Pancreas (tissue), 10 donors: ENCODE measurements at places on chromosomes 13 and 19. TPM values are rescaled to one million over a fixed set of nuclear protein-coding genes. Genes with fewer than 3 reads are reported as not detected.

The RHPN2 gene
- total RNA-seq, result 7.6 TPM

DNA sequence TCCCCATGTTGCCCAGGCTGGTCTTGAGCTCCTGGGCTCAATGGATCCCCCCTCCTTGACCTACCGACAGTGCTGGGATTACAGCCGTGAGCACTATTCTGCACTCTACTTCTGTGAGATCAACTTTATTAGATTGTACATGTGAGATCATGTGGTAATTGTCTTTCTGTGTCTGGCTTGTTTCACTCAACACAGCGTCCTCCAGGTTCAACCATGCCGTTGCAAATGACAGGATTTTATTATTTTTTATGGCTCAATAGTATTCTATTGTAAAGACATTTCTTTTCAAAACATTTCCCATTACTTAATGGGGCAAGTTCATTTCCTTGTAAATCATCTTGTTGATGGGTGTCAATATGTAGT is 1.5 kb upstream of the OBI1 start:
- no peak for DNase-seq

DNA sequence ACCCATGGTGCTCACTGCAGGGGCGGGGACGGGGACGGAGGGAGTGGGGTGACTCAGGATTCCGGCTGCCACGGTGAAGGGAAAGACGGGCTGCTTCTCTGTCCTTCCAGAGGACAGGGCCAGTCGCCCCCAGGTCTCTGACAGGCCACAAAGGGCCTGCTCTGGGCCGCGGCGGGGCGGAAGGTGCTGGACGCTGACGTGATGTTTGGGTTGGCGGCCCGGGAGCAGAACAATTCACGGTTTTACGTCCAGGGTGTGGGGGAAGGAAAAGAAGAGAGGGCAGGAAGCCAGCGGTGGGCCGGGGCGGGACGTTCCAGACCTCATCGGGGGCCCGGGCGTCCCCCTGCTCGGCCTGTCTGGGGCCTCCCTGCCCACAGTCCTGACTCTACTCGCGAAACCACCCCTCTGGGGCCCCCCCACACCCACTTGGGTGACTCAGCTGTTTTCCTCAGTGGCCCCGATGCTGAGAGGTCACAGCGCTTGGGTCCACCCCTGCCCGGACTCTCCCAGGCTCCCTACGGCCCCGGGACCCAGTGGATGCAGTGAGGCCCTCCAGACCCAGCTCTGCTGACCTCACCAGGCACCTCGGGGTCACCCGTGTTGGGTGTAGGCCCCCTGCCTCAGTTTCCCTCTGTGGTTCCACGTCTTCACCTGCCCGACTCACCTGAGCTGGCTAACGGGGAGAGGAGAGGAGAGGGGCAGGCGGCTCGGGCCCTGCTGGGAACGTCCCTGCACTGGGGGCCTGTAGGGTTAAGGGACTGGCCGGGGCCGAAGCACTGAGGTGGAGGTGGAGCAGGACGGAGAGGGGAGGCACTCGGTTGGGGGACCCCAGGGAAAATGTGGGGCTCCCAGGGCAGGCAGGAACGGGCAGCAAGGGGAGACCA is 29.2 kb downstream of the PIP5K1C start:
- DNase-seq, result no peak

- no peak for DNase-seq
Measured at GRCh38 chr13:53324656-53325055, 296.0 kb downstream of the OLFM4 start.

GRCh38 chr19:18274219-18274780 is at the start of gene IQCN:
IQCN (minus strand) TSS chr19:18274452; CDS start chr19:18269478, 4,974 bp downstream.
- no peak for DNase-seq

The SMIM44 gene
- not detected for total RNA-seq

The SPACA4 gene
- not detected for total RNA-seq

DNA sequence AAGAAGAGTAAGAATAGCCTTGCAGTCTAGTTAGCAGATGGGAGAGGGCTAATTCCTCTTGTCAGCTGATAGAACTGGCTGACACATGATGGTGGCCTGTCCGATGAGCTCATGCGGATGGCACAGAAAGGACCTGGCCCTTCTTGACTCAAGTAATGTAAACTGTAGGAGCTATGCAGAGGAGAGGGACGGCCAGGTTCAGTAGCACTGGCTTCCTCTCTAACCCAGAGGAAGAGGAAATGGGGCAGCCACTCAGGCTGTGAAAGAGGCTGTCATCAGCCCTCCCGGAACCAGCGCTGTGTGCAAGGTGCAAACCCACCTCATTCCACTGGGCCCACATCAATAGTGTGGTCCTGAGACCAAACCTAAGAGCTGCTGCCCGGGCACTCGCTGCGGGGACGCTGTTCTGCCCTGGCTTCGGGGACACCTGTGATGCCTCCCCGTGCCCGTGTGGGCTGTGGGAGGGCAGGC is 30.8 kb upstream of the USE1 start:
- DNase-seq, result no peak

- DNase-seq, result no peak
Measured at GRCh38 chr19:18543814-18544475, 572 bp upstream of the FKBP8 start.

The C19orf38 gene
- total RNA-seq, result not detected

The SIGLEC8 gene
- total RNA-seq, result 0.12 TPM

GRCh38 chr19:54114340-54115108 is 933 bp downstream of the TFPT start:
- no peak for DNase-seq

The SWSAP1 gene
- 1.3 TPM for total RNA-seq

The ARHGAP45 gene
- total RNA-seq, result 10.9 TPM

- no peak for DNase-seq
Measured at GRCh38 chr19:30078381-30078910, 136.4 kb downstream of the URI1 start.
